Activated naive CD4-positive, alpha-beta T cell treated with anti-CD3 and anti-CD28 coated beads, Interleukin-2, amount 50 U/mL, for 72 hours (primary cell): ENCODE measurements at places on chromosomes 13 and 19.
A peak's percentile ranks its signal among the peaks of the same experiment; 100 is the strongest.

DNA sequence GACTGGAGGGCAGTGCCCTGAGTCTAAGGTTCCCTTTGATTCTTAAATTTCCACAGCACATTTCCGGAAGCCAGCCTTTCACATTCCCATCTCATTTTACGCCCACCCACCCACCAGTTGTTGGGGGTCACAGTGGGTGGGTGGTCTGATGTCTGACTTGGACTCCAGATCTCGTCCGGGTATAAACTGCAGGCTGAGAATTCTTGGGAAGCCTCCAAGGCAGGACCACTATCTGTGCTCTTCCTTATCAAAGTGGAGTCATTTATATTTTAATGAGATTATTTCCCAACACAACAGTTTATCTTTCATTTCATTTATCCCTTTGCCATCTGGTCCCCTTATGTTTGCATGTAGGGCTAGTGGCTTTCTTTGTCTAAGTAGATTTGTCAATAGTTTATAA is 3.6 kb upstream of the FAM124A start:
- DNase-seq, result no peak

DNA sequence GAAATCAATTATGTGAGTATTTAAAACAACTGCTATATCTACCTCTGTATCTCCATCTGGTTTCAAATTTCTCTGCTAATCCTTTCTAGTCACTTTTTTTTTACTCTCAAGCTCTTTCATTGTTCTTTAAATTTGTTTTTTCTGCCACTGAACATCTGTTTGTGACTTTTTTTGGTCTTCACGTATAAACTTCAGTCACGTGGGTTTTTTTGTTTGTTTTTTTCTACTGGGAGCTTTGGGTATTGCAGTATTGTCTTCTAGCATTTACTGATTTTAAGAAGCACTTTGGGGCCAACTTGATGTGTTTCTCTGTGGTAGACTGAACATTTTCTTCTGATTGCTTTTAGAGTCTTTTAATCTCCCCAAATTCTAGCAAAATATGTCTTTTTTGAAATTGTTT is 262.6 kb upstream of the RXFP2 start:
- DNase-seq, result no peak

DNA sequence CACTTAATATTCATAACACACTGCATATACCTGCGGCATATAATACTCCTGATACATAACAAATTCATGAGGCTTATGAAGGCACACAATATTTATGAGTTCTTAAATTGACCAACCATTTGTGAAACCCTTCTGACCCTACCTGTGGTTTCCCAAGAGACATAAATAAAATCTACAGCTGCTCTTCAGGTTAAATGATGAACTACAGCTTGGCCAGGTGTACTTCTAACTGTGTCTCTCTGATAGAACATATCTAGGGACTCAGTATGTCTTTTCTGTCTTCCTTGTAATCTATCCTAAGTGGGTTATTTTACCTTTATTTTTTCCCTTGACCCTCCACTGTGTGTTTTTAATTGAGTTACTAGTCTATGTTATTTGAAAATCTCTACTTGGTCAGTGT is 189.9 kb upstream of the UFM1 start:
- no peak for DNase-seq

DNA sequence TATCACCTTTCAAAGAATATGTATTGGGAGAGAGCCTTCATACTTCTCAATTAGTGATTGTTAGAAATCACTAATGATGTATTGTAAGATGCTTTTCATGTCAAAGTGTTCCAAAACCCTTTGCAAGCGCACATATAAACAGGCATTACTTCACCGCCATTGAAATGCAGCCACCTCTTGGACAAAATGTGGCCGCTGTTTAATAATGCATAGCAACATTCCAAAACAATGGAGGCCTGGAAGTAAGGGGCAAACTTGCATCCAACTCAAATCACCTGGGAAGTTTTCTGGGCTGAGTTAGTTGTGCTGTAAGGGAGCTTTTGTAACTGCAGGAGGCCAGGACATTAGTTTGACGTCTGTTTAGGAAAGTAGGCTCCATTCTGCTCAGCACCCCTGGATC is 438.1 kb downstream of the FGF9 start:
- DNase-seq, result no peak

- DNase-seq, result no peak
These were observed 615.5 kb downstream of the FGF9 start for GRCh38 chr13:22286338-22286737.

GRCh38 chr19:38730731-38731589 is 13.3 kb downstream of the CAPN12 start:
- no peak for DNase-seq

DNA sequence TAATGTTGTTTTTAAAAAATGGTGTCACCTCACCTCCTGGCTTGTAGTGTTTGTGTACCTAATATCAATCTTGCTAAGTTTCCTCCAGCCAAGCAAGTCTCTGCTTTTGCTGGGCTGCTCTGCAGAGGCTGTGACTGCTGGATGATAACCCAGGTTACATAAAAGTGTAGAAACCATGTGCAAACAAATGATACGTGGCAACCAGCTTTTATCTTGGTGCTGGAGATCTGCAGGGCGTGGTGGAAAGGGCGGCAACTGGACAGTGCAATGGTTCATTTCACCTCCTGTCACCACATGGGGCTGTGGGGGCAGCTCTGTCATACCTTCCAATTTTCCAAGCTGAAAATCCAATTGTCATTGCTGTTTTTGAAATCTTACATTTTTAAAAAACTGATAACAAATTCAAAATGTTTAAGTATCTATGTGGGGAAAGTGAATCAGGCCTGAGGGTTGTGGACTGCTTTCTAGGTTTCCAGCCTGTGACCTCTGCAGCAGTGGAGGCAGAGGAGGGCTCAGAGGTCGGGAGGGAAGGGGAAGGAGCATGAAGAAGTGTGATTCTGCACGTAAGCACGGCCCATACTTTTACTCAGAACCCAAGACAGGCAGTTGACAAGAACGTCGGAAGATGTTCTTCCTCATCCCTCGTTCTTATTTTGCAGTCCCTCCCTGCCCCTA is 9.7 kb downstream of the GPR42 start:
- no peak for DNase-seq

DNA sequence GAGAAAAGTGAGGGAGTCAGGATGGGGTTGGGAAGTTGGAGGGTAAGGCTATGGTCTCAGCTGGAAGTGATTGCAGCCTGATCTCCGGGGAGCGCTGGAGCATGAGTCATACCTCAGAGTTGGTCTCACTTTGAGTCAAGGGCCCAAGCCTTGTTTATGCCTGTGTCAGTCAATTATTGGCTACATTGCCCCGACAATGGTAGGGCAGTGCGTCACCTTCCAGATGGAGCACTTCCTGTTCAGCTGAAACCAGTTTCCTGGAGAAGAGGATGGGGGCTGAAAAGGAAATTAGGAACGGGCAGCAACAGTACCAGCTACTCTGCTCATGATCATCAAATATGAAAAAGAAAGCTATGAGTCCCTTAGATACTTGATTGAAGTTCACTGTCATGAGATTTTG is 60.4 kb downstream of the ADGRE1 start:
- peak; percentile 47 for DNase-seq

DNA sequence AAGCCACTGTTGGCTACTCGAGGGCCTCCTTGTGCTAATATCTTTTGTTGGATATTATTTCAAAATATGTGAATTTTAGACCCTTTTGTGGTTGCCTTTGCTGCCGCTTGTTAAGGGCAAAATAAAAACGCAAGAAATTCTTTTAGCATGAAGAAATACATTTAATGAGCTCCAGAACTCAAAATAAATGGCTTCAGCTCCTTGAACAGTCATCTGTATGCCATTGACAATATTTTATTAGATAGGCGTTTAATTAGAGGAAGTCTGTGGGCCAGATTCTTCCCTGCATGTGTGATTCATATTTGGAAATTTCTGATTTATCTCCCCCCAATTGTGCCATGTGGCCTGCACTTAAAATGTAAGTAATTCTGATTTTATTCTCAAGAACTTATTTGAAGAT is 177.2 kb downstream of the STK24 start:
- DNase-seq, result no peak

DNA sequence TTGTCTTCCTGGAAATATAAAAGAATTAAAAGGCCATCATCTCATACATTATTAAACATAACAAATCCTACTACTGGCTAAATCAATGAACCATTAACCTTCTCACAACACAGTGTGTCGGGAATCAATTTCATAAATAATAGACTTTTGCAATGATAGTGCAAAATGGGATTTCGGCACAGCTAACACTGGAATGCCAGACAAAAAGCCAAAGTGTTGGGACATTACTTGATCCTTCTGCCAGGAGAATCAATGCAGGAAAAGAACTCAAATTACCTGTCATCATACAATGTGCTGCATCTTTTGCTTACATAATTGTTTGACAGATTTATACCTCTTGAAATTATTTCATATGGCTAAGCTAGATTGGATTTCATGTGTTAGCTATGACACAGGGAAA is 334.3 kb downstream of the MTUS2 start:
- no peak for DNase-seq

- no peak for DNase-seq
These were observed 158.8 kb upstream of the DACH1 start for GRCh38 chr13:72025836-72026235.

GRCh38 chr13:89721216-89721615 is 1626.3 kb upstream of the MIR17HG start:
- DNase-seq, result no peak

DNA sequence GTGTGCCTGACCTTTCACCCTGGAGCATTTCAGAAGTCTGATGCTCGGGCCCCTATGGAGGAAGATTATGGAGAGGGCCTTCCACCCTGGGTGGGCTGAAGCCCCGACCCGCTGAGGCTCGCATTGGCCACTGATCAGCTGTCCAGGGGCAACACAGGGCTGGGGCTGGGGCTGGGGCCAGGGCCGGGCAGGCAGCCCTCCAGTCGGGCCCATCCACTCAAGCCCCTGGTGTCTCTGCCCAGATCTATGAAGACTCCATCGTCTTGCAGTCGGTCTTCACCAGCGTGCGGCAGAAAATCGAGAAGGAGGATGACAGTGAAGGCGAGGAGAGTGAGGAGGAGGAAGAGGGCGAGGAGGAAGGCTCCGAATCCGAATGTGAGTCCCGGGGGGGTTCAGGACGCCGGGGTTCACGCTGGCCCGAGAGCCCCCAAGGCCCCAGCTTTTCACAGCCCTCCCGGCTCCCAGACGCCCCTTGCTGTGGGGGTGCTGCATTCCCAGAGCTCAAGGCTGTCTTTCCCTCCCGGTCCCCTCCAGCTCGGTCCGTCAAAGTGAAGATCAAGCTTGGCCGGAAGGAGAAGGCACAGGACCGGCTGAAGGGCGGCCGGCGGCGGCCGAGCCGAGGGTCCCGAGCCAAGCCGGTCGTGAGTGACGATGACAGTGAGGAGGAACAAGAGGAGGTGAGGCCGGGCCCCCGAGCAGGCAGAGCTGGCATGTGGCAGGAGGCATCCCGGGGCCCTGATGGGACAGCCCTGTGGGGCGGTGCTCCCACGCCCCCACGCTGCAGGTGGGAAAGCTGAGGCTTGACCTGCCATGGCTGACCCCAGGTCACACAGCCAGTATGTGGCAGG is 29.5 kb upstream of the LDLR start:
- DNase-seq, result no peak

GRCh38 chr13:30734439-30734838 is 904 bp upstream of the ALOX5AP start:
- DNase-seq, result no peak

GRCh38 chr13:97069050-97069815 is 75.0 kb upstream of the OXGR1 start:
- no peak for DNase-seq

DNA sequence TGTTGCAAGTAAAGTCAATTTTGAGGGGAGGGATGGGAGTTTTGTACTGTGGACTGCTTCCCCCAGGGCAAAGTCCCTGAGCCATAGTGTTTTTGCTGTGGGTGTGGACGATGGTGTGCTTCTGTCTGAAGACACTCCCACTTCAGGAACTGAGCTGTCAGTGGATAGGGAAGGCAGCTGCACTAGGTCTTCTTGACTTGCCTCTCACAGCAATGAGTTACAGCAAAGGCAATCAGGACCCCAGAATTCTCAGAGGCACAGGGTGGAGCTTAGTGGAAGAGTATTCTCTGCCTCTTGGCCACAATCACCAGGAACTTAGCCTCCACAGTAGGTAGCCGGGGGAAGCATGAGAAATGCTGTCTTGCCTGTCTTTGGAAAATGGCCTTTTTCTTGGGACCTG is 1416.6 kb upstream of the MIR17HG start:
- DNase-seq, result no peak

- DNase-seq, result no peak
These were observed 4.5 kb downstream of the SCN1B start for GRCh38 chr19:35034588-35035382.

GRCh38 chr13:59690857-59691500 is 472.7 kb downstream of the DIAPH3 start:
- DNase-seq, result no peak

- DNase-seq, result no peak
These were observed 56.8 kb upstream of the F7 start for GRCh38 chr13:113048766-113049165.

DNA sequence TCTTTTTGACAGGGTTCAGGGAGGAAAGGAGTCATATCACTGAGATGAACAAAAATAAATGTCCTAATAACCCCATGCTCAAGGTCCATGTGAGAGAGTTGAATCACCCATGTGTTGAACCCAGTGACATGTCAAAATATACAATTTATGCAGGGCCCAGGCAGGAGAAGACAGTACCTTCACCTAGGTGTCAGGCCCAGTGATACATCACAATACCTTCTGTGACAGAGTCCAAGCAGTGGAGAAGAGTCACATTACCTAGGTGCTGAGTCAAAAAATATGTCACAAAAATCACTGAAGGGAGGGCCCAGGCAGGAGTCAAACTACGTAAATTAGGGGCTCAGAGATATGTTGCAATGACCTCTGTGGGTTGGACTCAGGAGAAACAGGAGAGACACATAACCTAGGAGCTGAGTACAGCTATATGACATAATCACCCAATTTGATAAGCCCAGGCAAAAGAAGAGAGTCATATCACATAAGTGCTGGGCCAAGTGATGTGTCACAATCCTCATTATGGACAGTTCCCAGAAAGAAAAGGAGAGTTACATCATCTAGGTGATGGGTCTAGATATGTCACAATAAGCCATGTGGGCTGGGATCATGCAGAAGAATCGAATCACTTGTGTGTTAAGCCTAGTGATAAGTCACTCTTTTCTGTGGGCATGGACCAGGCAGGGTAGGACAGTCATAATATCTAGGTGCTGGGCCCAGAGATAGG is 13.8 kb upstream of the ZNF724 start:
- no peak for DNase-seq

DNA sequence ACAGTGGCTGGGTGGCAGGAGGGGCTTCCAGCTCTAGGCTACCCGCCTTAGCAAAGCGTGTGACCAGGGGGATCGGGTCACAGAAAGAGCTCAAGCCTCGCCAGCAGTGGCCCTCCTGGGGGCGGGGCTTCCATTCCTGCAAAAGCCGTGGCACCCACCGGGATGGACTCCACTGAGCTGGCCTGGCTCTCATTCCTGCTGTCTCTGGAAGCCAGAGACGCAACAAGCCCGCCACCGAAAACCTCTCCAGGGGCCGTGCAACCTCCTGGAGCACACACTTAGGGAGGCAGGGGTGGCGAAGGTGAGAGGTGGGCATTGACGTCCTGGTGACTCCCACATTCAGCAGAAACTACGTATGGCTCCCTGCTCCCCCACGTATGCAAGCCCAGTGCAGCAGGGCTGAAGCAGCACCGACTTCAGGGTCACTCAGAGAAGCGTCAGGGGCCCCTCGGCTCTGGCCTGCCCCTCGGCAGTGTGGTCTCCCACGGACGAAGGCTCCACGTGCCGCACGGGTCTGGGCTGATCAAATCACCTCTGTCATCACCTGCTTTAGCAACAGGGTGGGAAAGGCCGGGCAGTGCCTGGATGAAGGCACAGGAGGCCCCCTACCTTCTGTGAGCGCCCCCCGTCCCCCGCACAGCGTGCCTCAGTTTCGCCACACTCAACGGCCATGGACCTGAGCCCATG is 3.1 kb downstream of the C19orf25 start:
- DNase-seq, result no peak
